T1000 (cell line): ENCODE measurements at places on chromosomes 6 and 20.

DNA sequence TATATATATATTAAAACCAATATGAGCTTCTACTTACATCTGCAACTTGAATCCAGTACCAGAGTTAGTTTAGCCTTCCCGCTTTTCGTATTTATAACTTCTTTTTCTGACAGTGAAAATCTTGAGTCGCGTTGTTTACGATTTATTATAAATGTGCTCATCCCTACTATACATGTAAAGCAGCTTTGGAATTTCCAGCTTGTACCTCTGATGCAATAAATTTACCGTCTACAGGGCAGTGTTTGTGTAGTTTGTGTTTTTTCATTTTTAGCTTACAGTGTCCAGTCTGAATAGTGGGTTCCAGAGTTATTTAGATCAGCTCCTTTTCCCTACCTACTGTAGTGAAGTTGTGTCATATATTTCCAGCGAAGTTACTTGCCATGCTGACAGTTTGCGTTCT lies 66.3 kb downstream of the TIAM2 start:
- no peak for DNase-seq

- DNase-seq, result peak; percentile 1
Measured at GRCh38 chr20:11432407-11432806, 485.3 kb upstream of the BTBD3 start.

DNA sequence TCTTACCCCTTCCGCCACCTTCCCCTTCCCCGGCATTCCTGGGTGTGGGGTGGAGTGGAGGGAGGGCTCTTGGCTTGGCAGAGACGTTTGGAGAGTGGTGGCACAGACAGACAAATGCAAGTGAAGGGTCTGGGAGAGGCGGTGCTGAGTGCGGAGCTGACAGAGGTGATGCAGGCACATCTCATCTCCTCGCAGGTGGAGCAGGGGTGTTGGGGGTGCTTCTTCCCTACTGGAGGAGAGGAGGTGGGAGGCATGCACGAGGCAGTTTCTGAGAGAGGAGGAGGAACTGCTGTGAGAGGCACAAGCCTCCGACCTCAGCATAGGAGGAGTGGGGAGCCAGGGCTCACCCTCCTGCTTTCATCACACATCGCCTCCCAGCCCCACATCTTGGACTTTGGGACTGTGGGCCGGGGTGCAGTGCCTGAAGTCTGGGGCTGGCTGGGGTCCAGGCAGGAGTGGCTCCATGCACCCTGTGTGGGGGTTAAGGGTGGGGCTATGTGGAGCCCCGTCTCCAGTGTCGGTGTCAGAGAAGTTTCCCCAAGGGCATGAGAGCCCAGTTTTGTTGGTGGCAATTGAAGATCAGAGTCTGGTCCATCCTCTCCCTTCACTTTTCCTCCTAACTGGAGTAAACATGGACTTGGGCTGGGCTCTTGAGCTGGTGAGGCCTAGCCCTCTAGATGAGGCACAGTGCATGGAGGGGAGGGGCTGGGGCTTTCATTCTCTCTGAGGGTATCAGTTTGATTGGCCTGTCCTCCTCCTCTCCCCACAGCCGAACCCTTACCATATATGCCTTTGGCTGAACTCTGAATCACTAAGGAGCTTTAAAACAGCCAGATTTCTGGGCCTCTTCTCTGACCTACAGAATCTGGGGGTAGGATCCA lies 20.2 kb upstream of the SLC22A7 start:
- no peak for DNase-seq

- DNase-seq, result no peak
Measured at GRCh38 chr6:44667668-44668390, 280.3 kb downstream of the CDC5L start.
